ENCODE measurements at places on chromosomes 11 and 22.

- no peak for DNase-seq
These were observed 13.7 kb downstream of the EHD1 start for GRCh38 chr11:64864473-64865285.

- DNase-seq: no peak
These were observed 7.0 kb downstream of the SERPING1 start for GRCh38 chr11:57604296-57605027.

- no peak for DNase-seq
These were observed 20.8 kb downstream of the TUBGCP6 start for GRCh38 chr22:50224071-50224470.

DNA sequence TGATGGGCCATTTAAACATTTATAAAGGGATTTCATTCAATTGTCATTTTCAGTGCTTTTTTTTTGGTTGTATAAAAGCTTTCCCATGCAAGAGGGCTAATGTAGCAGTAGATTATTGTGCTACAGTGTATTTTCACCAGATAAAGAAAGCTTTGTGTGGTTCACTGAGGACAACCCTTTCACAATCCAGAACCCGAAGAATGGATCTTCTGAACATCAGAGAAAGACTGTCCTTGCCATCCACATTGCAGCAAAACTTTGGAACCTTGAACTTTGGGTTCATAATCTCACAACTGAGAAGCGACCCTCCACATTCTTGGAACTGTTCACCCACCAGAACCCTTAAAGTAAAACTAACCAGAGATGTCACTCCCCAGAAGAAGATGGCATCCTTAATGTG, 9.3 kb downstream of the APOBEC3H start:
- DNase-seq: no peak

- DNase-seq: no peak
These were observed 45.8 kb downstream of the PC start for GRCh38 chr11:66912361-66912760.
